CMK (cell line): ENCODE measurements at places on chromosomes 13 and 19.

DNA sequence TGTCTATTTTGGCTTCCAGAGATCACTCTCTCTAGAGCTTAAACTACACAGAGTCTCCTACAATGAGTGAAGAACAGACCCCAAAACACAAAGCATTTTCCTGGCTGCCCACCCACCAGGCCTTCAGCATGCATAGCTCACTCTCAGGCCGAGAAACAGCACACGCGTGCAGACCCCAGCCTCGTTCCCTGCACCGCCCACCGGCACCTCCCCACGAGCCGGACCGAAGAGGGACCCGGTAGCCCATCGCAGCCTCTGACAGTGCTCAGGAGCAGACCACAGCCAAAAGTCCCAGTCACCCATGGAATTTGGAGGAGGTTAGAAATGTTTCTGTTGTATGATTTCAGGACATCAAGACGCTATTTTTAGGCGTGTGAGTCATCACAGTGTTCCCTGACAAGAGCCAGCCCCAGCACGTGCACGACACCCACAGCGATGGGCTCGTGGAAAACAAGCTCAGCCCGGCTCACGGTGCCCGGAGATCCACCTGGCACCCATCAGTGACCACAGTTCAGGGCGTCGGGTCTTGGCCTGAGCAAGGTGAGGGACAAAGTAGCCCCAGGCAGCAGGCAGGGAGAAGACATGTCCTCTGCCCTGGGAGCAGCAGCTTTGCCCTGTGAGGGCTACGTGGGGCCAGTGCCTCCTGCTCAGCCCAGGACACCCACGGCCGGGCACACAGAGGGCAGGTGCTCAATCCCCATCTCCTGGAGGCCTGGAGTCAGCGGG is 50.1 kb upstream of the SPACA7 start:
- DNase-seq, result no peak

GRCh38 chr13:78540058-78540457 is 63.3 kb downstream of the POU4F1 start:
- no peak for DNase-seq

DNA sequence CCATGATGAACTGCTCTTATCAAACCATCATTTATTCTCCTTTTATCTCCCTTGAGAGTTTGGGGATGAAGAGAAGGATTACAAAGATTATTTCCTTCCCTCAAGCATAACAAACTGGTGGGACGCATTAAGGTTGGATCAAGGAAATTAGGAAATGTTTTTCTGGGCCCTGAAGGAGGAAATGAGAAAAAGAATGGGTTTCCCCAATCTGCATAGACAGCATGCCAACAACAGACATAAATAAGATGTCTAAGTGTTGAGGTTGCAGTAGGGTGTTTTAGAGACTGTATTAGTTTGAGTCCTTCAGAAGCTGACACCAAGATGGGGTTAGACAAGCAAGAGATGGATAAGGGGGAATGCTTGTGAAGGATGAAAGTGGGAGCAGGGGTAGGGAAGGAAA is 7.3 kb downstream of the EPSTI1 start:
- no peak for DNase-seq

- DNase-seq, result no peak
These were observed 43.0 kb downstream of the IFT88 start for GRCh38 chr13:20610006-20610405.

DNA sequence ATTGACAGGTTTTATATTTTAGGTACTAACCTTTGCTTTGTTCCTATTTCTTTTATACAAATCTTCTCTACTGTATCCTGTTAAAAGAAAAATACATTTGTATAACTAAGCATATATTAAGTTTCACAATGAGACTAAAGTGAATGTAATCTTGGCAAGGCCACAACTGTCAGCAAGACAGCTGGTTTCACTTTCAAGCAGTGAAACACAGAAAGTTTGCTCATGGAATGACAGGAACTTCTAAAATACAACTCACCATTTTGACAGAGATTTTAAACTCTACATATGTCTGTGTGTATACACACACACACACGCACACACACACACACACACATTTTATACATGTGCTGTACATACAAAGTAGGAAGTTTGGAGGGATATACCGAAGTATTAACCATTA is 53.3 kb downstream of the PARP4 start:
- DNase-seq, result no peak

DNA sequence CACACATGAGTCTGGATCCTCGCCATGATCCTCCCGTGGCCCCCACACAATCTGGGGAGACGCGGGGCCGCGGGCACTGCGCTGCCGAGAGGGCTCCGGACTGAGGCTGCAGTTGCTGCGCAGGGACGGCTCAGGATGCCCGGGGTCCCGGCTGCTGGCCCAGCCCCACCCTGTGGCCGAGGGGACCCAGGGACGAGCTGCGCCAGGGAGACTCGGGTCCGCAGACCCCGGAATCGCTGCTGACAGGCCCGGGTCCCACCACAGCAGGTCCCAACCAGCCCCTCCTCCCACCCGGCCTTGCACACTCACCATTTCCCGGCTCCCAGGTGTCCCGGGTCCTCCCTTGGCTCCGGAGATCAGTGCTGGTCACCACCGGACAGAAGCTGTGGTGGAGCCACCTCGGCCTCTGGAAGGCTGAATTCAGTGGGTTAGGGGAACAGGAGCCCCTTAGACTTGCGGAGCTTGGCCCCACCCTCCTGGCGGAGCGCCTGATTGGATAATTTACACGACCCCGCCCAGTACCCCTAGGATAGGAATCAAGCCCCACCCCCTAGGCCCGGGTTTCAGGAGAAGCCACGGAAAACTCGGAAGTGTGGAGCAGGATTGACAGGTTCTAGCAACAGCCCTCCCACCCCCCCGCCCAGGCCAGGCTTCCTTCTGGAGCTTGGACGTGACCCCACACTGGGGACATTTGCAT is 57.4 kb downstream of the ZNF44 start:
- DNase-seq, result no peak

GRCh38 chr19:54572696-54573311 is 786 bp upstream of the LILRA2 start:
- no peak for DNase-seq

DNA sequence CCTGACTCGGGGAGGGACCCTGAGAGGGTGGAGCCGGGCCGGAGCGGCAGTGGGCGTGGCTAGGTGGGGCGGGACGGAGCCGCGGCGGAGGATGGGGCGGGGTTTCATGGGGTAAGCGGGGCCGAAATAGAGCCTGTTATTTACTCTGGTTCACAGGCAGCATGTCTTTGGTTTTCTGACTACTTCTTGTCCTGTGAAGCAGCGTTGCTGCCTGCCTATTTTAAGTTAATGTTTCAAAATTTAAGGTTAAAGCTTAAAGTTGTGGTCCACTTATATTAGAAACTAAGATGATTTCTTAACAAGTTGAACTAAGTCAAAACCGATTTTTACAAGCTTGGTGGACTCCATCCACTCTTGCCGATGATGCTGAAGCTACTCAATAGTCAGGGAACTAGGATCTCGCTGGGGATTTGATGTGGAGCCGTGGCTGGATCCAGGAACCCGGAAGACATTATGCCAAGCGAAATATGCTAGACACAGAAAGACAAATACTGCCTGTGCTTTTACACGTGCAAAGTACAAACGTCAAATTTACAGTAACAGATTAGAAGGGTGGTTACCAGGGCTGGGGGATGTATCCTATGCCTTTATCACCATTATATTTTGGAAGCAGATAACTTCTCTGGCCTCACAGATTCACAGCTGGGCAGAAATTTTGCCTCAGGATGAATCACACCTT is 433 bp upstream of the ZNF616 start:
- DNase-seq, result no peak

DNA sequence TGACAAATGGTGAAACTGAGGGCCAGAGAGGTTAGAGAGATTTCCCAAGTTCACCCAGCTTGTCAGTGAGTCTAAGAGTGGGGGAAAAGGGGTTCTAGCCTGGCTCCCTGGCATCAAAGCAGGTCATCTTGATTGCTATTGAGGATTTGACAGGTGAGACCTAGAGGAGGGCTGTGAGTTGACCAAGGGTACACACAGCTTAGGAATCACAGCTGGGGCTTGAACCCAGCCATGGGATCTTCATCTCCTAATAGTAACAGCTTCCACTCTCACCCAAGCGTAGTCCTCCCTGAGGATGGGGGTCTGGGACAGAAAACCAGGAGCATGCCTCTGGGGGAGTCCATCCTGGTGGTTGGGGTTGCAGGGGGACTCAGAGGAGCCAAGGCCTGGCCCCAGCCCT is 6.8 kb downstream of the CYP4F8 start:
- no peak for DNase-seq

DNA sequence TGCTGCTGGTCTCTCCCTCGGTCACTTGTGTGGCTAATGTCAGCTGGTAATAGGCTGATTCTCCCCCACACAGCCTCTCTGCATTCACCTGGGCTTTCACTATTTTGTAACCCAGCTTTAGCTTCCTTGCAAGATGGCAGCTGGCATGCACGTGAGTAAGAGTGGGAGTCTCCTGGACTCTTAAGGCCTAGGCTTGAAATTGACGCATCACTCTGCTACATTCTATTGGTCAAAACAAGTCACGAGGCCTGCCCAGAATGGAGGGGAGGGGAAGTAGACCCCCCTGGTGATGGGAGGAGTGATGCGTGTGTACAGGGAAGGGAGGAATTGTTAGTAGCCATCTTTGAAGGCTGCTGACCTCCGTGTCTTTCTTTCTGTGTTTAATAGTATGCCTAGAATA is 24.9 kb upstream of the PNMA8B start:
- DNase-seq, result no peak

DNA sequence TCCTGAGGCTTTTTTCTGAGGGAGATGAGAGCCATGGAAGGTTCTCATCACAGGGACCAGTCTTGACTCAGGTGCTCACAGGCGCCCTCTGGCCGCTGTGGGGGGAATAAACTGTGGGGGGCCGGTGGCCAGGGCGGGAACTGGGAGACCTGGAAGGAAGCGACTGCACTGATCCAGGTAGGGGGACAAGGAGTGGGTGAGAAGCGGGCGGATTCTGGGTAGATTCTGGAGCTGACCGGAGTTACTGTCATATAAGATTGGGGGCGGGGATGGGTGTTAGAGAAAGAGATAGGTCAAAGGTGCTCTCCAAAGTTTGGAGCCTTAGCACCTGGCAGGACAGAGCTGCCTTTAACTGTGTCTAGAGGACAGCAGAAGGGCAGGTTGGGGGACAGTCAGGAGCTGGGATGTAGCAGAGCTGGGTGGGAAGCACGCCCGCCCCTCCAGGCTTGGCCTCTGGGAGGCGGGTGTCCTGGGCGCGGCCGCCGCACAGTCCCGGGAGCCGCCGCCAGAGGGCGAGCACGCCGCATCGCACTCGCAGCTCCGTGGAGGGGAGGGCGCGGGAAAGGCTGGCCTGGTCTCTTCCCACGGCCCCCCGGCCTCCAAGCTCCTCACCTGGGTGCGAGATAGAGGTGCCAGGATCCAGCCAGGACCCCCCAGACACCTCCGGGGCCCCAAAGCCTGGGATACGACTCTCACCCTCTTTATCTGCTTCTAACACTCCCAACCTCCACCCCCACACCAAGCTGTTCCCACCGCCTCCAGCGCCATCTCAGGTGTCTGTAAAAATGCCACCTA is 4.2 kb upstream of the DAND5 start:
- DNase-seq, result peak; percentile 58

GRCh38 chr13:20177049-20177831 is 15.5 kb downstream of the GJB2 start:
- DNase-seq, result no peak

GRCh38 chr19:15445227-15445605 is 4.5 kb downstream of the WIZ start:
- DNase-seq, result no peak

DNA sequence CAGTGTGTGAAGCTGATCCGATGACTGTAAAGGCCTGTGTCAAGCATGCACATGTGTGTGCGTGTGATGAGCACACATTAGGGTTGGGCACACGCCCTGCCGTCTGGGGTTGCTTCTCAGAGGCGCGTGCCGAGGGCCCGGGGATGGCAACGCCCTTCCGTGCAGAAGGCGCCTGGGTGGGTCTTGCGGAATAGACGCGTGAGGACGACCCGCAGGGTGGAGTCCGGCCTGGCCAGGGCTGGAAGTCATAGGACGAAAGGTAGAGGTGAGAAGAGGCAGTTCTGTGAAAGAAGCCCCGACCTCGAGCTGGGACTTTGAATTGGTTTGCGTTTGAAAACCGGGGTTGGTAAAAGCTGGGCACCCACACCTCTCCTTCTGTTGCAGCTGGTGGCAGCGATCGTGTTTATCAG is 35.7 kb downstream of the TMEM255B start:
- no peak for DNase-seq

DNA sequence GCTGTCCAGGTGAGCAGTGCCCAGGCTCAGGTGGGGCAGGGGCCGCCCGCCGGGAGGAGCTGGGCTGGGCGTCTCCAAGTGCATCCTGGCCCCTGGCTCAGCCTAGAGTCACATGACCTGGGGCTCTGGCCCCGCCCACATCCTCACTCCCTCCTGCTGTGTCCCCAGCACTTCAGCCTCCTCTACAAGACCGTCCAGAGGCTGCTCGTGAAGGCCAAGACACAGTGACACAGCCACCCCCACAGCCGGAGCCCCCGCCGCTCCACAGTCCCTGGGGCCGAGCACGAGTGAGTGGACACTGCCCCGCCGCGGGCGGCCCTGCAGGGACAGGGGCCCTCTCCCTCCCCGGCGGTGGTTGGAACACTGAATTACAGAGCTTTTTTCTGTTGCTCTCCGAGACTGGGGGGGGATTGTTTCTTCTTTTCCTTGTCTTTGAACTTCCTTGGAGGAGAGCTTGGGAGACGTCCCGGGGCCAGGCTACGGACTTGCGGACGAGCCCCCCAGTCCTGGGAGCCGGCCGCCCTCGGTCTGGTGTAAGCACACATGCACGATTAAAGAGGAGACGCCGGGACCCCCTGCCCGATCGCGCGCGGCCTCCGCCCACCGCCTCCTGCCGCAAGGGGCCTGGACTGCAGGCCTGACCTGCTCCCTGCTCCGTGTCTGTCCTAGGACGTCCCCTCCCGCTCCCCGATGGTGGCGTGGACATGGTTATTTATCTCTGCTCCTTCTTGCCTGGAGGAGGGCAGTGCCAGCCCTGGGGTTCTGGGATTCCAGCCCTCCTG is 16.8 kb upstream of the CELF5 start:
- no peak for DNase-seq

DNA sequence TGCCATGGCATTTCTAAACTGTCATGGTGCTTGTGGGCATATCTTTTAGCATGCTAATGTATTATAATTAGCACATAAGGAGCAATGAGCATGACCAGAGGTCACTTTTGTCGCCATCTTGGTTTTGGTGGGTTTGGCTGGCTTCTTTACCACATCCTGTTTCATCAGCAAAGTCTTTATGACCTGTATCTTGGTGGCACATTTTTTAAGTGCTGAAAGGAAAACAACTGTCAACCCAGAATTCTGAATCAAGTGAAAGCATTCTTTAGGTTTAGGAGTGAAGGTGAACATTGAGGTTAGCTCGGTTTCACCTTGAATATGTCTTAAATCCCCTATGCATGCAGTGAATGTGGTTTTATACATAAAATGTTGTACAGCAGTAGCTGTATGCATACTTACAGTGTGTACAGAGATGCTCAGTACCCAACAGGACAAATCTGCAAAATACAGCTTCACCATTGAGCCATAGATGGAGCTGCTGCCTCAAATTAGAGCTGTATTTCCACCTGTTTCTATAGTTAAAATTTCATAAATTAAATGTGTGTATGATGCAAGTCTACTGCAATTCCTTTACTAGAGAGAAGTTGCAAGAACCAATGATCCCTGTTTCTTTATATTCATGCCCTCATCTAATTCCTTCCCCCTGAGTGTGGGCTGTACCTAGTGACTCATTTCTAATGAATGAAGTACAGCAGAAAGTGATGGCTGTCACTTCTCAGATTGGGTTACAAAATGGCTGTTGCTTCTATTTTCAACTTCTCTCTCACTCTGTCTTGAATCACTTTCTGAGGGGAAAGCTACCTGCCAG is 25.2 kb upstream of the IGSF23 start:
- peak; percentile 61 for DNase-seq

GRCh38 chr19:28846094-28846812 is 366.7 kb downstream of the UQCRFS1 start:
- DNase-seq, result no peak

- DNase-seq, result peak; percentile 15
These were observed 52.8 kb downstream of the TNFSF13B start for GRCh38 chr13:108322206-108322824.
